Stimulated activated naive CD4-positive, alpha-beta T cell (primary cell): ENCODE measurements at places on chromosomes 4 and X.

GRCh38 chr4:151049430-151049884 lies 34.4 kb upstream of the LRBA start:
- no peak for DNase-seq

- DNase-seq, result no peak
Observed at GRCh38 chrX:12895866-12896265, 10.6 kb upstream of the TLR8 start.

DNA sequence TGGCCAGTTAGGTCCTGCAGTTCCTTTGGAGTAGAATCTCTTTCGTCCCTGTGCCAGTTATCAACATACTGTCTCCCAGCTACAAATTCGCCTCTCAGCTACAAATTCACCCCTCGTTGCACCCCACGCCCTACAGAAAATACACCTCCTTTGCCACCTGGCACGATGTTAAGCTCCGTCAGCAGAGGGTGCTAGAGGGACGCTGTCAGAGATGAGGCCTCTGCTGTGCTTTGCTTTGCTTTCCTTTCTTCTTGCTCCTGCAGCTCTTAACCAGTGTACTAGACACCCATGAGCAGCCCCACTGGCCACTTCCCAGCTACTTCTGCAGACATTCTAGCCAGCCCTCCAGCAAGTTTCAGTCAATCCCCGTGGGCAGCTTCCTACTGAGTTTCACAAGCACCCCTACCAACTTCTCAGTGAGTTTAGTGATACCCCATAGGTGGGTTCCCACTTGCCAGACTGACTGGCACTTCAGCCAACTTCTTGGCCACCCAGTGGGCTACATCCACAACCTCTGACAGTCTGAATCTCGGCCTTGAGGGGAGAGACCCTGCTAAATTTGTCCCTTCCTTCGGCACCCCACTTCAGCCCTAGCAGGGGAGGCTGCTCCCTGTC lies 21.8 kb downstream of the HAUS3 start:
- peak; percentile 60 for DNase-seq

GRCh38 chr4:86401826-86402225 lies 42.0 kb upstream of the MAPK10 start:
- no peak for DNase-seq

DNA sequence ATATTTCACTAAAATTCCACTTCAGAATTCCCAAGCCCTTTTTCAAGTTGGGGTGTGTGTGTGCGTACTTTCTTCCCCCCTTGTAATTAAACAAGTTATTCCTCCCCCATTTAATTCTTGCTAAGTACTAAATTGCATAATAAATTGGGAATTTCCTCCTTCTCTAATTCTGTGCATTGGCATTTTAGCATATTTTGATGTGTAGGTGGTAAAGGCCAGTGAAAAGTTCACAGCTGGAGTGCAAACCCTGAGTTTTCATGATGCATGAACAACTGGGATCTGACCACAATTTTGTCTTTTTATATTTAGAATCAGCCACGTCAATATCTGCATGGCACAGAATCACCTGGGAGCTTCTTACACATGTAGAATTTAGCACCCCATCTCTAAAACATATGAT lies 18.5 kb downstream of the ANXA3 start:
- DNase-seq, result no peak

DNA sequence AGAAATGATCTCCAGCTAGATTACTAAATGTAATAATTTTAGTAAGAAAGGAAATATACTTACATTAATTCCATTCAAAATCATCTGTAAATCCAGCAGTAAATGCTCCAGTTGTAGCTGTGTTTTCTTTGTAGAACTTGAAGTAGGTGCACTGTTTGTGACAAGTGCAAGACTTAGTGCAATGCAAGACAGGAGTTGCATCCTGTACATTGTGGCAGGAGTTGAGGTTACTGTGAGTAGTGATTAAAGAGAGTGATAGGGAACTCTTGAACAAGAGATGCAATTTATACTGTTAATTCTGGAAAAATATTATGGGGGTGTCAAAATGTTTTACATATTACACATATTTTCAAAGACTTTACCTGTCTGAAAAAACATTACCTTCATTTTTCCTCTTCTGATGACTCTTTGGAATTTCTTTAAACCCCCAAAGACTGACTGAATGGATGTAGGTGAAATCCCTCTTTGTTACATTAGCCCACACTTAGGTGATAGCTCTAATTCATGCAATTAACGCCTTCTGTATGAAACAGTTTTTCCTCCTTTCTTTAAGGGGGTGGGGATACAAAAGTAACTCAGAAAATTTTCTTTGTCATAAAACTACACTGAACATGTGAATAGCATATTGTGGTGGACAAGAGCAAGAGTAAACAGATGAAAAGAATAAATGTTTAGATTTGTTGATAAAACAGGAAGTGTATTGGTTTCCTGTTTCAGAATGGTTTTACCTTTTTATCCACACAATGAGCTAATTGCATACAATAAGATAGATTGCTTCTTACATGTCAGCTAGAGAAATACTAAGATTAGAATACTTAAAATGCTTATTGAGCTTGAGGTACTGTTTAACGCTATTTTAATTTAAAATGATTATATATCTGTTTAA lies at the start of gene IL2:
Gene IL2, minus strand, starts transcription at position 495 of the 886 bp plus-strand sequence. Its CDS starts 285 bp downstream, at position 210.
- DNase-seq, result no peak

DNA sequence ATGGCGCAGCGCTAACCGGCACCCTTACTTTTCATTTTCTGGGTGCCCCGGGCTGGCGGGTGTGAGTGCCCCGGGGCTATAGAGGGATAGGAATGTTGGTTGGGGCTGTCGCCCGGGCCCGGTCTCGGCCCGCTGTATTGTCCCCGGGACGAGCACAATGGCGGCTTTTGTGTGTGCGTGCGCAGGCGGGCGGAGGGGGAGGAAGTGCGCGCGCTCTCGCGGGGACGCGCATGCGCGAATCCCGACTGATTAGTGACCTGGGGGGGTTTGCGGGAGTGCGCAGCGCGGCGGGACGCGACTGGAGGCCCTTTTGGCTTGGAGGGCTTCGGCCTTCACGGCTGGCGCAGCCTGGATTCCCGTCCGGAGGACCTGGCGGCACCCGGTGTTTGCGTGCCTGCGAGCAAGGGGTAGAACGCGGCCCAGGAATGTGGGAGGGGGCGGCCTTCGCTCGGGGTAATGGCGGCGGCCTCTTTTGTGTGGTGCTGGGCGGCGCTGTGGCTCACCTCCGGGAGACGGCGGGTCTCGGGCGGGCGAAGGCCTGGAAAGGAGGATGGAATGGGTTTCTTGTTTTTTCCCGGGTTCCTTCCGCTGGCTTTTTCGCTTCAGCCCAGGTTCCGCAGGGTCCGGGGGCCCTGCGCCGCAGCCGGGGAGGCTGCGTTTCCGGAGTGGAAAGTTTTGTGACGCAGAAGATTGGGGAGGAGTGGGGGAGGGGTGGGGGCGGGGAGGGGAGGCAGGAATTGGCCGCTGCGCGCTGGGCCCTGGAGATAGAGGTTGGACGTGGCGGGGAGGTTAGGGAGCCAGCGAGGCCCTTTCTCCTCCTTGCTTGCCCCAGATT lies 618 bp downstream of the DDX3X start:
- DNase-seq, result peak; percentile 85

GRCh38 chr4:20028645-20029044 lies 223.1 kb upstream of the SLIT2 start:
- no peak for DNase-seq

DNA sequence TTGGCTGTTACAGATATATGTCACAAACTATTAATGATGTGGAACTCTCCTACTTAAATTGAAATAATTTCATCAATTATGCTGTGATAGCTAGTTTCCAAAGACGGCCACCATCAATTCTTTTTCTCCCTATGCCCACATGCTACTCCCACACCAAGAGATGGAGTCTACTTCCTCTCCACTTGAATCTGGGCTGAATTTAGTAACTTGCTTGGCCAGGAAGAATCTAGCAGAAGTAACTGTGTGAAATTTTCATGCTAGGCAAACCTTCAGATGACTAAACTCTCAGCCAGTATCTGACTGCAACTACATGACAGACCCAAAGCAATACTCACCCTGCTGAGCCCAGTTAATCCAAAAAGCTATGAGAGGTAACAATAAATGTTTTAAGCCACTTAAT lies 3.2 kb downstream of the SEPSECS start:
- DNase-seq, result no peak

DNA sequence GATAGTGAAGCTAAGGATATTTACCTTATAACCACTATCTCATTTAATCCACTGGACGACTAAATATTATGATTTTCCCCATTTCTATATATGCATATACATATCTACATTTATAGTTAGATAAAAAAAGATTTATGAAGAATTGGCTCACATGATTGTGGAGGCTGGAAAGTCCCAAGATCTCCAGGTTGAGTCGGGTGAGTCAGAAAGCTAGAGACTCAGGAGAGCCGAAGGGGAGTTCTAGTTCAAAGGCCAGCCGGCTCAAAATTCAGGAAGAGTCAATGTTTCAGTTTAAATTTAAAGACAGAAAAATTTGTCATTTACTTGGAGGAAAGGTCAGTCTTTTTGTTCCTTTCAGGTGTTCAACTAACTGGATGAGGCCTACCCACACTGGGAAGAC lies 158.2 kb upstream of the CPEB2 start:
- no peak for DNase-seq

- DNase-seq, result no peak
Observed at GRCh38 chr4:44927399-44928380, 201.3 kb upstream of the GNPDA2 start.

DNA sequence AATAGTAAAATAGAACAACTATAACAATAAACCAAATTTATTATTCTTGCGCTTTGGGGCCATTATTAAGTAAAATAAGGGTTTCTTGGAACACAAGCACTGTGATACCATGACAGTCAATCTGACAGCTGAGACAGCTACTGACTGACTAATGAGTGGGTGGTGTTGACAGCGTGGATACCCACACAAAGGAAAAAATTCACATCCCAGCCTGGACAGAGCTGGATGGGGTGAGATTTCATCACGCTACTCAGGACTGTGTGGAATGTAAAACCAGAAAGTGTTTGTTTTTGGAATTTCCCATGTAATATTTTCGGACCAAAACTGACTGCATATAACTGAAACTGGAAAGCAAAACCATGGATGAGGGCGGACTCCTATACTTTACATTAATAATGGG lies 48.8 kb downstream of the IGFBP7 start:
- DNase-seq, result no peak

DNA sequence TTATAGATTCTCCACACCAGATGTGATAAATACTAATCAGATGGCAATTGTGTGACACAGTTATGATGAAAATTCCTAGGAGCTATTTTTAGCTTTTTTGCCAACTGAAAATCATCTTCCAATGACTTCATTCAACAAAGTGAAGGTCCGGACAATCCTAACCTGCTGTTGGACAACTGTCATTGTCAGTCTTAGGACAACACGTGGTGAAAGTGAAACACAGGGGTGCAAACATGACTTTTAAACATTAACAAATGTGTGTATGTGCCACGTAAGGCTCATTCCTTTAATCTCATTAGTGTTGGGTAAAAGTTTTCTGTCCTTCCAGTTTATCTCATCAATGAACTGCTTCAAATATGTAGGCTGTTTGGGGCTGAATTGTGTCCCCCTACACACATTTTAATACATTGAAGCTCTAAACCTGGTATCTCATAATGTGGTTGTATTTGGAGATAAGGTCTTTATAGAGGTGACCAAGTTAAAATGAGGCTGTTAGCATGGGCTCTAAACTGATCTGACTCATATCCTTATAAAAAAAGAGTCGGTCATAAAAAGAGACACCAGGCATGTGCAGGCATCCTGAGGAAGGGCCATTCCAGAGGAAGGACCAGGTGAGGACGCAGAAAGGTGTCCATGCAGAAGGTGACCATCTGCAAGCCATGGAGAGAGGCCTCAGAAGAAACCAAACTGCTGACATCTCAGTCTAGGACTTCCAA lies 41.2 kb upstream of the SMAD1 start:
- no peak for DNase-seq

DNA sequence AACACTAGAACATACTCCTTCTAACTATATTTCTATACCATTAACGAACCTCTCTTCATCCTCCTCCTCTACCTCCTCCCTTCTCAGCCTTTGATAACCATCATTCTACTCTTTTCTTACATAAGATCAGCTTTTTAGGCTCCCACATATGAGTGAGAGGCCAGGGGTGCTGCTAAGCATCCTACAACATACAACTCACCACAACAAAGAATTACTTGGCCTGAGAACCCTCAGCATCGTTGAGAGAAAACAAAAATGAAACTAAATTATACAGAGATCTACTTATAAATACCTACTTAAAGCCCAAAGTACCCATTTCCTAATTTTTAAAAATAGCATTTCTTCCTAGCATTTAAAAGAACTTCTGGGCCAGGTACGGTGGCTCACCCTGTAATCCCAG lies 77.7 kb downstream of the CC2D2A start:
- peak; percentile 48 for DNase-seq

GRCh38 chrX:153871451-153871850 lies 14.5 kb downstream of the L1CAM start:
- DNase-seq, result no peak

DNA sequence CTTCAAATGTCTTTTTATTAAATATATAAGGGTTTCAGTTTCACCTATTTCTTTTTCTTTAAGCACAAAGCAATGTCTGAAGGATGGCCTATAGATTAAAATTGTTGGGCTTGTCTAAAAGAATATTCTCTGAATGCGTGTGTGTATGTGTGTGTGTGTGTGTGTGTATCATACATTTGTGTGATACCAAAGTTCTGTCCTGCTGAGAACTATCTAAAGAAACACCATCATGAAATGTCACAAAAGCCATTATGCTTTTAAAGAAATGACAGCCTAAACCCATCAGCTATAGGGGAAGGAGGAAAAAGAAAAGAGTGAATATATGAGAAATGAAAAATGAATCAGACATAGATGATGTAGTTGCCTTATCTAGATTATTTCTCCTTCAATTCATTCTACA lies 1501.5 kb upstream of the TENM3 start:
- DNase-seq, result no peak

- no peak for DNase-seq
Observed at GRCh38 chrX:153443476-153444332, 2.2 kb downstream of the TREX2 start.

GRCh38 chr4:11106190-11106589 lies 322.5 kb downstream of the HS3ST1 start:
- no peak for DNase-seq

DNA sequence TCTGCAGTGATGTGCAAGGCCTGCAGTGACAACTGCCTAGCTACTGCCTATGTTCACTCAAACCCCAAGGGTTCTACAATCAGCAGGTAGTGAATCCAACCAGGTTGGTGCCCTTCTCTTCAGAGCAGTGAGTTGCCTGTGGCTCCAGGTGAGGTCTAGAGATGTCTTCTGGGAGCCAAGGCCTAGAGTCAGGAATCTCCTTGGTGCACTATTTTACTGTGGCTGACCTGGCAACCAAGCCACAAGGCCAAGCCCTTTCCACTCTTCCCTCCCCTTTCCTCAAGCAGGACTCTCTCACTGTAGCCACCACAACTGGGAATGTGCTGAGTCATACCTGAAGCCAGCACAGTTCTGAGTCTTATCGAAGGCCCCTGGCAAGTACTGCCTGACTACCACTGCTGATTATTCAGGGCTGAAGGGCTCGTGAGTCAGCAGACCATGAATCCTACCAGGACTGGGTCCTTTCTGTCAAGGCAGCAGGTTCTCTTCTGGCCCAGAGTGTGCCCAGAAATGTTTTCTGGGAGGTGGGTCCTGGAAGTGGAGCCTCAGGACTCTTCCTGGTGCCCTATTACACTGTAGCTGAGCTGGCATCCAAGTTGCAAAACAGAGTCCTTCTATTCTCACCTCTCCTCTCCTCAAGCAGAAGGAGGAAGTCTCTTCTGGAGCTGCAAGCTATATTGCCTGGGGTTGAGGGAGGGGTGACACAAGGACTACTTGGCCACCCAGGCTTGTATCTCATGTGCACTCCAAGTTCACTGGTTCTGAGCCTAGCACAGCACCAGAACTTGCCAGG lies 111.6 kb downstream of the BTC start:
- DNase-seq, result no peak

GRCh38 chr4:113869743-113870375 lies 108.3 kb upstream of the CAMK2D start:
- DNase-seq, result no peak
